ENCODE measurements at places on chromosomes 7 and 10.
A peak's percentile ranks its signal among the peaks of the same experiment; 100 is the strongest.

GRCh38 chr10:67819768-67820204 lies 18.2 kb downstream of the DNAJC12 start:
- no peak for DNase-seq

- DNase-seq = no peak
Measured at GRCh38 chr10:36789974-36790373, 335.4 kb upstream of the ANKRD30A start.

DNA sequence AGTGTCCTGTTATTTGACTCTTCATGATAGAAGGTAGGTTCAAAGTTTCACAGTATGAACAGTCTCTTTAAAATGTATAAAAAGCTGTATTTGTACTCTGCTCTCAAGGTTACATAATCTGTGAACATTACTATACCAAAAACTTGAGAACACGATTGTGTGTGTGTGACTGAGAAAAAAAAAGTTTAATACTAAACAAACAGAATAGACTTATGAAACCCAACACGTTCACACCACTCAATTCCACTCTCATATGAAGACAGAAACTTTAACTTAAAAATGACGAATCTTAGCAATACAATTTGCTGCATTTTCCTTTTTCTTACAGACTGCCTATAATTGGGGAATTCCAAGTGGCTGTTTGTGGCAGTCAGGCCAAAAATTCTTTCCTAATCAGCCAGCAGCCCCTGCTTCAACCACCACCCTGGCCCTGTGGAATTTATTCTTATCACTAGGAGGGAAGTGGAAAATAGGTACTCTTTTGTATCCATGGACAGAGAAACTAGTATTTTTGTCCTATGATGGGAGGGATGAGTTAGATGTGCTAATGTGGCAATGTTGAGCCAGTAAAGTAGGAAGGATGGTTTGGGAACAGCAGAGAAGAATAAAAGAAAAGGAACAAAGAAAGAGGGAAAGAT lies 42.8 kb downstream of the MINDY3 start:
- DNase-seq = no peak

- DNase-seq = peak; percentile 36
Measured at GRCh38 chr7:148699024-148699781, 500 bp downstream of the CUL1 start.

- no peak for DNase-seq
Measured at GRCh38 chr10:130389906-130390305, 253.7 kb downstream of the GLRX3 start.

GRCh38 chr7:232410-233248 lies 40.3 kb downstream of the FAM20C start:
- DNase-seq = no peak

DNA sequence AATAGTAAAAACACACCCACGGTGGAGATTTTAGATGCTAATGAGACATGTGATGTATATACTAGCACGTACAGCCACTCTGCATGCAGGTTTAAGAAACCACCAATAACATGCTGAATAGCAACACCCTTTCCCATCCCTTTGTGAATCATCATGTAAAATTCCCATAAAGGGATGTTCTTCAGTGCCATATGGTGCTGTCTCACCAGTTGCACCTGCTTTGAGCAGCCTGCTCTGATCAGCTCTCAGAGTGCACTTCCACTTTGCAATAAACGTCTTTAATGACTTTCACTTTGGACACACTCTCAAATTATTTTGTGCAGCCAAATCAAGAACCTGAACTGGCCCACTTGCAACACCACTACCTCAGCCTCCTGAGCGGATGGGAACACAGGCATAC lies 615.0 kb downstream of the ANKRD7 start:
- DNase-seq = no peak

GRCh38 chr10:6020826-6021225 lies 41.3 kb downstream of the IL2RA start:
- no peak for DNase-seq

DNA sequence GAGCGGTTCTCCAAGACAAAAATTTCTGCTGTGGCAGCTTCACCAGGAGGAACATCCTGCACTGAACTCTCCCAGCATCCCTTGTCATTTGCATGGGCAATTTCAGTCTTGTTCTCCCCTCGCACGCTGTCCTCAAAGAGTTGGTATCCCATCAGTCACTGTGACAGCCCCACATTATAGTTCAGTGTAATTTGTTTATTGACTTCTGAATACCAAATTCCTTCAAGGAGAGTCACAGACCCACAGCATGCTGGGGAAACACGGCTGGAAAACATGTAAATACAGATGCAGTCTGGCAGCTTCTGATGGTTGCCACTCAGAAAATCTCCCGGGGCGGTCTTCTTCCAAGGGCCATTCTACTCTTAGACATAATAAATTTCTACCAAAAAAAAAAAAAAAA lies 151.0 kb upstream of the NEBL start:
- no peak for DNase-seq

DNA sequence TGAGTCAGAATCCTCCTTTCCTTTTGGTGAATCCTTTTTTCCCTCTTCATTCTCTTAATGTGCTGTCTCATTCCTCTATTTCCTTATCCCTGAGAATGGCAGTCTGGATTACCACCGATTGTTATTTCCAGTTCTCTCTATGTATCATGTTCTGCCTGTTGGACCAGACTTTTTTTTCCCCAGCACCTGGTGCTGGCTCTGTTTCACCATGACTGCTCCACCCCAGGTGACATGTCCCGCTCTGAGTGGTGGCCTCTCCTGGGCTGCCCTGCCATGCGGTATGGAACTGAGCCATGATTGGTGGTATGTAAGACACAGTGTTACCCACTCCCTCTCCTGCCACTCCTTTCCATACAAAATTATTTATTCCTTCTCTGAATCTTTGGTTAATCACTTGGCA lies 399.9 kb downstream of the GATA3 start:
- no peak for DNase-seq

GRCh38 chr10:129552119-129552518 lies 85.1 kb downstream of the MGMT start:
- no peak for DNase-seq

- DNase-seq = no peak
Measured at GRCh38 chr10:126225672-126226008, 162.6 kb downstream of the ADAM12 start.

DNA sequence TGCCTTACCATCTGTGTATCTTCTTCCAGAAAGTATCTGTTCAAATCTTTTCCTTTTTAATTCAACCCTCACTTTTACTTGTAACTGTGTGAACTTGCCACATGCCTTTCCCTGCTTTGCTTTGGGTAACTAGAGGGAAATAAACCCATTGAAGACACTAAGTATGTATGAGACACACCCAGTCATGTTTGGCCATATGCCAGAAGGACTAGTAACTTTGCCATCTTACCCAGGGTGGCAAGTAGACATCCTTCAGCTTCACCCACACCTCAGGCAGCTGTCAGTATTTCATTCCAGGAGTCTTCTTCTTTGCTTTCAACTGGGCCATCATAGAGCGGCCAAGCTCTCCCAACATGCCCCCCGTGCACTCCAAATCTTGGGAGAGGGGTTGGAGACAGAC lies 323.1 kb downstream of the TNS3 start:
- DNase-seq = no peak

- peak; percentile 74 for DNase-seq
Measured at GRCh38 chr7:50632561-50633413, 67.6 kb upstream of the DDC start.

DNA sequence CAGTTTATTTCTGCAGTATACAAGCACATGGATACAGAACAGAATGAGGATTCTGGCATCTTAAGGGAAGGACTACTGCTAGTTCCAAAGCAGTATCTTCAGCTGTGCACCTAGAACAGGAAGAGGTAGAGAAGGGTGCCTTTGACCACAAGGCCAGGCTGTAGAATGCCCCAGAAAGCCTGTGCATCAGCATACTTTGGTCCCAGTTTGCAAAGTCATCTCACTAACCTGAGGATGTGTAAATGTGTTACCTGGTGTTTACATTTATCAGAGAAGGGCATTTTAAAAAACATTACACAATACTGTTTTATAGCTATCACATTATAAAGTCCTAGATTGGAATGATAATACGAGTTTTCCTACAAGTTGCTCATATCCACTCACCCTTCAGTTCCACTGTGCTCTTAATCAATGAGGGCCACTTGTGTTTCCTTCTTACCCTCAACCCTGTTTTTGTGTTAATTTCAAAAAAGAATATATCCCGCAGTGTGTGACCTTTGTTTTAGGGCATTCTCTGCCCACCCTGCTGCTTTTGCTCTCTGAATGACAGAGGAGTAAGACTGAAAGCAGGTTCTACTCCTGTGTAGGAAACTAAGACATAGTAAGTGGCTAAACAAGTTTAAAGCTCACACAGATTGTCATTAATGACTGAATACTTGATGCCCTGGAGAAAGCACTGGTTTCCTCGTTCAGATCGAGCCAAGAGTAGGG lies 3.4 kb downstream of the SLC35G1 start:
- no peak for DNase-seq

GRCh38 chr7:4706384-4707216 lies 24.5 kb downstream of the FOXK1 start:
- DNase-seq = no peak

DNA sequence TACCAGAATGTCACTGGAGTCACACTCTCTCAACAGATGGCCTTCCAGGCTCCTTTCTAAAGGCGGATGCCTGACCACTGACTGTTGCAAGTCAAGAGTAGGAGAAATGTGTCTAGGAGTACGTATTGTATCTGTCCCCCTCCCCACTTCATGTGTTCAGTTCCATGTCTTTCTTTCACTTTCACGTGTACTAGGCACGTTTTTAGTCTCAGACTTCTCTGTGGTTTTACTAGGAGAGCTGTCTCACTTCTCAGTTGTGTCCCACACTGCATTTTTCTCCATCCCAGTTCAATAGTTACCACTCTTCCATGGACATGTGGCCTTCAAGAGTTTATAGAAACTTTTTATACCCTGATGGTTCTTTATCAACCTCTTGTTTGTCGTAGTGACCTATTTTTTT lies 893.0 kb downstream of the NRG3 start:
- no peak for DNase-seq

DNA sequence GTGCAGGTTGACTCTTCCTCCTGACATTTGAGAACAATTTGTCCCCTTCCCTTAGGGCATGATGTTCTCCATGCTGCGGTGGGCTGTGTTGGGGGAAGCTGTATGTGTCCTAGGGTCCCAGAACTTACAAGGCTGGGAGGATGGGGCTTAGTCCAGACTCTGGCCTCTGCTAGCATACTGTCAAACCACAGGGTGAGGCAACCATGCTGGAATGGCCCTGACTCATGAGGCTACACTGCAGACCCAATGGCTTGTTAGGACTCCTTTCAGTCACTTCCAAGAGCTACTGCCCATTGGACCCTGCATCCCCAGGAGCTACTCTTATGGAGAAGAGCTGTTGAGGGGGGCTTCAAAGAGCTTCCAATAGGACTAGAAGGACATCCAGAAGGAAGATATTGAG lies 20.1 kb upstream of the FAM170B start:
- DNase-seq = no peak

- DNase-seq = no peak
Measured at GRCh38 chr7:95527033-95527775, 41.5 kb downstream of the ASB4 start.

- DNase-seq = no peak
Measured at GRCh38 chr10:130990486-130990885, 321.0 kb downstream of the TCERG1L start.

DNA sequence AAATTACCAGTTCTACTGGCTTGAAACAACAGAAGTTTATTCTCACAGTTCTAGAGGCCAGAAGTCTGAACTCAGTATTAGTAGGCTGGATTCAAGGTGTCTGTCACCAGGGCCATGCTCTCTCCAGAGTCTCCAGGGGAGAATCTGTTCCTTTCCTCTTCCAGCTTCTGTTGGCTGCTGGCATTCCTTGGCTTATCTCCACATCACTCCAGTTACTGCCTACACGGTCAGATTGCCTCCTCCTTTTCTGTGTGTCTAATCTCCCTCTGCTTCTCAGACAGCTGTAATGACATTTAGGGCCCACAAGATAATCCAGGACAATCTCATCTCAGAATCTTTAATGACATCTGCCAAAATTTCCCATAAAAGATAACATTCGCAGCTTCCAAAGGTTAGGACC lies 36.6 kb downstream of the MAPK8 start:
- DNase-seq = no peak

GRCh38 chr7:4607311-4607729 lies 74.8 kb upstream of the FOXK1 start:
- DNase-seq = no peak

DNA sequence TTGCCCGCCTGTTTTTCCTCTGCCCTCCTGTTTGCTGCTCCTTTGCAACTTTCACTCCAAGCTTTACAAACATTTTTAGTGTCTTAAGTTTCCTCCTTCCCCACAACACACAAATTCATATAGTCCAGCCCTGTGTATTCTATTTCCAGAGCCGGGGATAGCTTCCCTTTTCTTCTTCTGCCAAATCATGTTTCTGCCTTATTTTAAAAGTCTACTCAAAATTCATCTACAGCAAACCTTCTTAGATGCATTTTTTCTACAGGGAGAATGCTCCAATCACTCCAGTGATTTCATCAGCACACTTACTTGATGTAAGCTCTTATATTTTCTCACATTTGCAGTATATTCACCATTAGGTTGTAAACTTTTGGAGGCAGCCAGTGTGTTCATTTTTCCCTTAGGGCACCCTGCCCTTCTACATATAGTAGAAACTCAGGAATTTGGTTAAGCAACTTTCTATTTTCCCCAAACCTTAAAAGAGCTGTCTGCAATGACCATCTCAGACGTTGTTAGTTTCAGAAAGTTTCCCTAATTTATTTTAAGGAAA lies 12.4 kb upstream of the ACTA2 start:
- no peak for DNase-seq

DNA sequence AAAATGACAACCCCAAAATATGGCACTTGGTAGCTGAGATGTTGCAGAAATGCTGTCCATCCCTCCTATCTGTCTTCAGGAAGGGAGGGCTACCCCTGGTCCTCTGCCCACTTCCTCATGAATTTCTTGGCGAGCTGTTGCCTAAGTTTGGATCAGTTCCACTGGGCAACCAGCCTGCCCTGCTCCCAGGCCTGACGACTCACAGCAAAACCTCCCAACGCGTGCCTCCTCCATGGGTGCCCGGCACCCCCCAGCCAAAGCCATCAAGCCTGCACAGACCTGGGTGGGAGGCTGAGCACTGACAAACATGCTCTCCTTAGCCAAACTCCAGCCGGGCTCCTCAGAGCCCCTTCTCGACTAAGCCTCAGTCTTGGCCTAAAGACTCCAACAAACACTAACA lies 8.9 kb downstream of the VSTM4 start:
- DNase-seq = no peak

GRCh38 chr10:131983780-131984179 lies 2.1 kb upstream of the BNIP3 start:
- no peak for DNase-seq

- DNase-seq = no peak
Measured at GRCh38 chr10:22824520-22824919, 103.3 kb upstream of the ARMC3 start.

GRCh38 chr7:156667110-156667426 lies 26.5 kb downstream of the RNF32 start:
- no peak for DNase-seq

GRCh38 chr10:70982443-70982842 lies 94.1 kb upstream of the PCBD1 start:
- DNase-seq = no peak

DNA sequence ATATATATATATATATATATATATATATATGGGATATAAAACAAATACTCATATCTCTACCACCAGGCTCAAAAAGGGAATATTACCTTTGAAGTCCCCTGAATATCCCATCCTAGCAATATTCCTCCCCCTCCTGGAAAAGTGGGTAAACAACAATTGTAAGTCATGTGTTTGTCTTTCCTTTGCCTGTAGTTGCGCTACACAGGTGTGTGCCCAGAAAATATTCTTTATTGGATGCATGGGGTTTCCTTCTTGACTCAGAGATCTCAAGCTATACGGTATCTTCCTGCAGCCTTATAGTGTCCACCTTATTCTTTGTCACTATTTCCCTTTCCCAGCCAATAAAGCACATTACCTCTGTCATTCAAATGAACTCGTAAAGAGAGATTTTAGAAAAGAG lies 54.2 kb downstream of the MET start:
- no peak for DNase-seq
